ENCODE measurements at places on chromosomes 4 and X.

GRCh38 chrX:30150196-30150895, 65.0 kb upstream of the MAGEB2 start:
- DNase-seq: no peak
- H3K27me3 ChIP-seq: no peaks in the 10 kb centered on the region
- no peak overlapping the region for H3K4me3 ChIP-seq
- H3K4me1 ChIP-seq: no peaks in the 10 kb centered on the region
- no peak overlapping the region for H3K27ac ChIP-seq

- H3K27me3 ChIP-seq: no peaks in the 10 kb centered on the region
- H3K4me1 ChIP-seq: no peaks in the 10 kb centered on the region
- H3K4me3 ChIP-seq: no peak overlapping the region
- no peaks in the 10 kb centered on the region for H3K36me3 ChIP-seq
These were observed 526.0 kb downstream of the TLL1 start for GRCh38 chr4:166399021-166399420.

GRCh38 chr4:141467225-141467624, 169.2 kb upstream of the IL15 start:
- H3K4me1 ChIP-seq: no peaks in the 10 kb centered on the region
- no peak for DNase-seq
- H3K27me3 ChIP-seq: peaks cover 6% of the 10 kb centered on the region
- no peak overlapping the region for H3K27ac ChIP-seq
- H3K36me3 ChIP-seq: no peaks in the 10 kb centered on the region

- H3K27ac ChIP-seq: no peak overlapping the region
- no peaks in the 10 kb centered on the region for H3K4me1 ChIP-seq
- H3K27me3 ChIP-seq: no peaks in the 10 kb centered on the region
- no peak for DNase-seq
- no peaks in the 10 kb centered on the region for H3K36me3 ChIP-seq
These were observed 362.1 kb upstream of the ATOH1 start for GRCh38 chr4:93466446-93466845.

GRCh38 chr4:1793940-1794808, 1.1 kb downstream of the FGFR3 start:
- H3K36me3 ChIP-seq: no peaks in the 10 kb centered on the region
- no peak for DNase-seq
- peak overlapping the region; percentile 48 for H3K4me3 ChIP-seq
- H3K4me1 ChIP-seq: peaks cover 16% of the 10 kb centered on the region
- H3K27me3 ChIP-seq: peaks cover 30% of the 10 kb centered on the region

GRCh38 chr4:53763813-53764597, 172.7 kb upstream of the LNX1 start:
- H3K27me3 ChIP-seq: no peaks in the 10 kb centered on the region
- H3K4me1 ChIP-seq: no peaks in the 10 kb centered on the region
- H3K27ac ChIP-seq: no peak overlapping the region
- no peak for DNase-seq

DNA sequence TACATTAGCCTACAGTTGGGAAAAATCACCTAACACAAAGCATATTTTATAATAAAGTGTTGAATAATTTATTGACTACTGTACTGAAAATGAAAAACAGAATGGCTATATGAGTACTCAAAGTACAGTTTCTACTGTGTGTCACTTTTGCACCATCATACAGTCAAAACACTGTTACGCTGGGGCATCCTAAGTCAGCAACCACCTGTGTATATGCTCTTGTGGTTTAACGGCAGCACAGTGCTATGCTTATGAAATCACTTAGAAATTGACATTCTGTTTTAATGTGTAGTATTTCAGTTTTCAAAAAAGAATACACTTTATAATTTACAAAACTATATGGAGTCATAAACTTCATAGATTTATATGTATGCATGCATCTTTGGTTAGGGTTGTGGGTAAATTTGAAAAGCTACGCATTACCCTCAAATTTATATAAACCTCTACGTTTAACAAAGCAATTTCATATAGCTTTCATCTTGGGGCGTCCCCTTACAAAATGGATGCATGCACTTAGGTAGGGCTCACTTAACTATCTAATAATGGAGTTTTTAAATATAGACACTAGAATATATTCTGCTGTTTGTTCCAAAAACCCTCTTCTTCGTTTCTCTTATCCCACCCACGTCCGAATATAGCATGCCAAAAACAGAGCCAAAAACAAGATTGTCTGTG, 690 bp upstream of the NEIL3 start:
- H3K4me1 ChIP-seq: peaks cover 3% of the 10 kb centered on the region
- no peaks in the 10 kb centered on the region for H3K36me3 ChIP-seq
- peak overlapping the region; percentile 38 for H3K27ac ChIP-seq
- H3K27me3 ChIP-seq: no peaks in the 10 kb centered on the region
- no peak for DNase-seq

DNA sequence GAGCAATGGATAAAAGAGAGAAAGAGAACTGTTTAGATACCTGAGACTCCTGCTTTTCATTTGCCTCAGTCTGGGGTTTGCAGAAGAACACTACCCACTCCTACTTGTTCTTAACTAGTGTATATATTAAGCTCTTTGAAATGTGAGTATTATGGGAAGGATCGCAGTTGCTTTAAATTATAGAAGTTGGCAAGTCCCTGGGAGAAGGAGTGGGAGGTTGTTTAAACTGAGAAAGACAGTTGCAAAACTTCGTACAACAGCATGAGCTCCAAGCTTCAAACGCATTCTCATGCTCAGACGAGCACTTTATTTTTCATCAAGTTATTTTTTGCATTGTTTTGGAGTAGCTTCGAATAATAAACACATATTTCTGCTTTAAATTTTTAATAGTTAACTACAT, 88.1 kb upstream of the C1QTNF7 start:
- no peaks in the 10 kb centered on the region for H3K36me3 ChIP-seq
- no peaks in the 10 kb centered on the region for H3K4me1 ChIP-seq
- H3K27me3 ChIP-seq: no peaks in the 10 kb centered on the region
- H3K4me3 ChIP-seq: no peak overlapping the region
- DNase-seq: no peak
